Fibroblast of villous mesenchyme (primary cell): ENCODE measurements at places on chromosomes 16 and 17. TPM values are rescaled to one million over a fixed set of nuclear protein-coding genes. Genes with fewer than 3 reads are reported as not detected.

DNA sequence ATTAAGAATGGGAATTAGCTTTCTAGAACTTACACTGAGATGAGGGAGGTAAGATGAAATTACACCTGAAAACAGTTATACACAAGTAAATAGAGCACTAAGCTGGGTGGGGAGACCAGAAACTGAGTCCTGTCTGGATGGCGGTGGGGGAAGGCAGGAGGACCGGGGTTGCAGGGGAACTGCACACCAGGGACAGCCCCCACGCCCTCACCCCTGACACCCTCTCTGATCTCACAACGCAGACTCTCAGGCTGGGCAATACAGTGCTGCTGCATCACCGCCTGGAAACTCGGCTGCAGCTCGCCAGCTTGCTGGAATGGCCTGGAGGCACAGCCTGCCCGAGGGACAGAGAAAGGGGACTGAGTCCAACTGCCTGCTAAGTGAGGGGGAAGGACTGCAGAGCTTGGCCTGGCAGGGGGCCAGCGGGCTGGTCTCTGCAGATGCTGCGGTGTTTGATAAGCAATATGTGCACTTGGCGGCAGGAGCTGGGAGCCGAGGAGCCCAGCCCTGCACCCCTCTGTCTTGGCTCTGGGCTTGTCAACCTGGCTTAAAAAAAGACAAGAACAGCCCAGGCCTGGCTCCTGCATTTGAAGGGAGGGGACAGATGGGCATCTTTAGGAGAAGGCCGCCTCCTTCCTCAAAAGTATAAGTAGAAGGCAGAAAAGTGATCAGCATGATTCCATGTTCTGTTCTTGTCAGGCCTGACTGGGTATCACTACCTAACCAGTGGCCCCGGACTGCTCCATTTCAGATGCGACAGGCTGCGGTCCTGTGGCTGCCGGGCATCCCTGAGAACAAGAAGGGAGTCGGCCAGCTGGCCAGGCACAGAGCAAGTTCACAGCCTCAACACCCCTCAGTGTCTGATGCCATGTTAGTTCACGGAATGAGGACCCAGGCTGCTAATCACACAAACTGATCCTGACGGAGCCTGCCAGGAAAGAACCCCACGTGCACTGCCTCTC lies 30.2 kb downstream of the SPHK1 start:
- peak; percentile 71 for DNase-seq

DNA sequence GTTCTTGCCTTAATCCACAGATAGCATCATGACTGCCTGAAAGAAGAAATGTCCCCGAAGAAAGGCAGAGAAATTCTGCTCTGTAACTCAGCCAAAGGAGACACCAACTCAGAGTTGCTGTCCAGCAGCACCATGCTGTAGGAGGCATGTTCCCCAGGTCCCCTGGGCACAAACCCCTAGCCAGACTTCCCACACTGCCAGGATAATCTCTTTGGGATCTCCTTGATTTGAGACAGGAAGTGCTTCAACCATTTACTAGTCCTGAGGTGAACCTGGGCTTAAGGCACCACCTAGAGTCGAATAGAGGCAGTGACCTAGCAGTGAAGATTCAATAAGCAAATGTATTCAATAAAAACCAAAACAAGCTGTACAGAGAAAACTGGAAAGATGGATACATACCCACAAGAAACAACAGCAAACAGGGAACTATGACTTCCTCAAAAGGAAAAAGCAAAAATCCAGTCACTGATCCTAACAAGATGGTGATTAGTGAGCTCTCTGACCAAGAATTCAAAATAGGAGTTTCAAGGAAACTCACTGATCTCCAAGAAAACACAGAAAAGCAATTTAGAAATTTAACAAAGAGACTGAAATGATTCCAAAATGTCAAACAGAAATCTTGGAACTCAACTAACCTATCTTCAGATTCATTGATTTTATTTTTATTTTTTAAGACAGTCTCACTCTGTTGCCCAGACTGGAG lies 5.7 kb downstream of the OR4D2 start:
- DNase-seq: peak; percentile 17

CMTM1 gene
- 2.3 and 3.9 TPM in 2 replicates for total RNA-seq

RASD1 gene
- total RNA-seq: 0.64 and 0.86 TPM in 2 replicates

SOX15 gene
- total RNA-seq: under 0.01 and 0.64 TPM in 2 replicates

- DNase-seq: no peak
Observed at GRCh38 chr16:76487411-76488064, 210.3 kb downstream of the CNTNAP4 start.

TP53TG3B gene
- total RNA-seq: 0.32 TPM in 1 of 2 replicates, not detected in the other

- DNase-seq: no peak
Observed at GRCh38 chr16:62450291-62450690, 414.1 kb upstream of the CDH8 start.

DNA sequence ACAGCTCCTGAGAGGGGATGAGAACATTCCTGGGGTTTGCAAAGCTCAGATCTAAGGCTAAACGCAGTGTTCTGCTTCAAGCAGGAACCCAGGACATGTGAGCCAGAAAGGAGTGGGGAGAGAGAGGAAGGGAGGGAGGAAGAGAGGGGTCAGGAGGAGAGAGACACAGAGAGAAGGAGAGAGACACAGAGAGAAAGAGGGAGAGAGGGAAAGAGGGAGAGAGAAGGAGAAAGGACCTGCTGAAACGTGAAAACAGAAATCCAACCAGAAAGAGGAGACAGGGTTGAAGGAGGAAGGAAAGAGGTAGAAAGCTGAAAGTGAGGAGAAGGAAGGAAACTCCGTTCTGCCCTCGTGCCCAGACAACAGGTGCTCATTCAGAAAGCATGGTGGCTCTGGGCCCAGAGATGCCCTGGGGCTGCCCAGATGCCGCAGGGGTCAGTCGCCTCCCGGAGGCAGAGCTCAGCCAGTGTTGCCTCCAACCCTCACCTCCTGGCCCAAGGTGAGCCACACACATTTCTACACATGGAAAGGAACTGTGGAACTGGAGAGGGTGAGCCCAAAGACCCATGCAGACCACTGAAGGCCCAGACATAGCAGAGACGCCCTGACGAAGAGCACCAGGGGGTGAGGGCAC lies 49.0 kb upstream of the ENPP7 start:
- DNase-seq: no peak
